ENCODE measurements at places on chromosomes 2 and 18.

- DNase-seq: no peak
Observed at GRCh38 chr2:78423631-78424030, 601.9 kb upstream of the REG3G start.

- DNase-seq: peak; percentile 51
Observed at GRCh38 chr2:231191896-231192872, 6.2 kb upstream of the ARMC9 start.

DNA sequence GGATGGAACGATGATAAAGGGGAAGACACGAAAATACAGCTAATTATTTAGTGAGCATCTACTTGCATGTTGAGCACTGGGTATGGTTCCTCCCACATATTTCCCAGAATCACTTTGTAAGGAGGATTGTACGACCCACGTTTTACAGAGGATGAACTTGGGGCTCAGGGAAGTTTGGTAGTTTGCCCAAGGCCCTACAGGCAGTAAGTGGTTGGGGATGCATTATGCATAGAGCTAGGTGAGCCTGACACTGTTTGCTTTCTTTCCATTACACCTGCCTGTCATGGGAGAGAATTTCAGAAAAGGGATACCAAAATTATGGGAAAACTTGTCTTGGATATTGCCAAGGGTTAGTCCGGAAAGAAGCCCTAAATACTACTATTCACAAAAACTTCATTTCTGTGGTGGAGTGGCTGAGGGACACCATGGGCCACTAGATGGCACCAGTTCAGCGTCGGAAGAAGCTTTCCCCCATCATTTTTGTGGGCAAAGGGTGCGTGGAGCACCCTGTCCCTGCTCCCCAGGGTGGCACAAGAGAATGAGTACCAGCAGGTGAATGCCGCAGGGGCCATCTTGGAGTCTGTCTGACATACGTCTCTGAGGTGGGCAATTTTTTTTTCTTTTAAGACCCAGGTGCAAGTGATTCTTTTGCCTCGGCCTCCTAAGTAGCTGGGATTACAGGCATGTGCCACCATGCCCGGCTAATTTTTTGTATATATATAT, 23.5 kb upstream of the C18orf32 start:
- DNase-seq: peak; percentile 44

DNA sequence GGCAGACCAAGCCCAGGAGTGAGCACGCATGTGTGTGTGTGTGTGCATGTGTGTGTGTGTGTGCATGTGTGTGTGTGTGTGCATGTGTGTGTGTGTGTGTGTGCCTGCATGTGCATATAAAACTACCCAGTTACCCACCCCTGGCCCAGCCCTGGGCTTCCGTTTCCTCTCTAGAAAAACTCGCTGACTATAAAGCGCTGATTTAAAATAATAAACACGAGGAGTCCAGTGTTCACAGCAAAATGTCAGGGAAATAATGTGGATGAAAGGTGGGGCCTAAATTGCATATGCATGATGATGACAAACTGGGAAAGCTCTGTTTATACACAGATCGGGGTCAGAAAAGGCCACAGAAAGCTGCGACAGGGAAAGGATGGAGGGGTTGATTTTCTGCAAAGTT, 7.5 kb downstream of the ADCY3 start:
- no peak for DNase-seq

DNA sequence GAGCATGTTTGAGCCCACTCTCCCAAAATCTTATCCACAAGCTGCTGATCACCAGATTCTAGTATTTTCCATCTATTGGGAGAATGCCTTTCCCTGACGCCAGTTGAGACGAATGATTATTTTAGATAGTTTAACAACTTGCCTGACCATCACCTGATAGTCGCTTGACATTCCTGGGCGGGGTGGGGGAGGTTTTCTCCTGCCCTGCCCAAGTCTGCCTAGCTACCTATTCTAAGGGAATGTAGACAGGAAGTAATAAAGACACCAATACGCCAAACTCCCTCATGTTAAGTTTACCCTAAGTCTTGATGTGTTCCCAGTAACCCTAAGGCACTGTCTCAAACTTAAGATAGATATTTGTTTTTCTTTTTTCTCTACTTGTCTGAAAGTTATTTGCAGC, 4.6 kb upstream of the ACAA2 start:
- DNase-seq: no peak
